ENCODE measurements at places on chromosomes 2 and 18. TPM values are rescaled to one million over a fixed set of nuclear protein-coding genes. Genes with fewer than 3 reads are reported as not detected.

Gene SYT4
- total RNA-seq, result not detected

Gene AQP12A
- not detected for total RNA-seq

Gene CFAP65
- not detected for total RNA-seq

Gene YWHAQ
- total RNA-seq, result 287 TPM

Gene PCARE
- total RNA-seq, result 0.04 TPM

Gene ZAP70
- 2.2 TPM for total RNA-seq

Gene ABCB11
- 0.68 TPM for total RNA-seq

Gene MAP2
- 9.2 TPM for total RNA-seq

Gene PSMA8
- total RNA-seq, result not detected

Gene FAHD2B
- 11.1 TPM for total RNA-seq

Gene TTLL4
- total RNA-seq, result 17.2 TPM

Gene TANC1
- total RNA-seq, result 47.9 TPM

Gene WDSUB1
- total RNA-seq, result 5.0 TPM

Gene ST8SIA5
- not detected for total RNA-seq

Gene AQP4
- not detected for total RNA-seq

Gene NT5DC4
- total RNA-seq, result not detected

Gene VAPA
- 287 TPM for total RNA-seq

Gene ZBTB7C
- 53.0 TPM for total RNA-seq

Gene HOXD11
- total RNA-seq, result not detected

All from esophagus squamous epithelium (tissue), 5 donors.